H4 (cell line): ENCODE measurements at places on chromosomes 5 and 9. TPM values are rescaled to one million over a fixed set of nuclear protein-coding genes. Genes with fewer than 3 reads are reported as not detected.

GRCh38 chr9:36258996-36259533 is 817 bp upstream of the GNE start:
- peak; percentile 19 for DNase-seq

DNA sequence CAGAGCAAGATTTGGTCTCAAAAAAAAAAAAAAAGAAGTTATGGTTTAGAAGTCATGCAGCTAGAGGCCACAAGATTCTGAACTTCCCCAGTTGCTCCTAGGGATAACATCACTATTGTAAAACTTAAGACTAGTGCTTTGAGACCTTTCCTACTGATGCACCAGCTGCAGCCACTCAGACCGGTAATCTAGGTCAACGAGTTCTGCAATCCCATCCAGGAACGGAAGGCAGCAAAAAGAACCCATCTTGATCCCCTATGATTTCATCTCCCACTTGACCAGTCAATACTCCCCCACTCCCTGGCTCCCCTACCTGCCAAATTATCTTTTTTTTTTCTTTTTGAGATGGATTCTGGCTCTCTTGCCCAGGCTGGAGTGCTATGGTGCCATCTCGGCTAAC is 46.9 kb upstream of the TTC39B start:
- DNase-seq, result no peak

DNA sequence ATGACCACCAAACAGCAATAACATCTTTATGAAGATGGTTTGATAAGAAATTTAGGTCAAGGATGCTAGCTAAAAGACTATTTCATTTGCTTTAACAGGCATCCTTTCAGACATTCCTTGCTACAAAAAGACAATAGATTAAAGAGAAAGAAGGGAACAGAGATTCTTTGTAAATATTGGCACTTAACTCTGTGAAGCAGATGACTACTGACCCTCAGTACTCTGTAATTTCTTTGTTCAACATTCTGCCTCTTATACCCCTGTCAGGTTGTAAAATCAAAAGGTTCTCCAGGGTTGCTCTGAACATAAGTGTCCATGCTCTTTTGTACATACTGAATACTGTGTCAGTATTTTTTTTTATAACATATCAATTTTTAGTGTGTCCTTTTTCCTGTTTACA is 610.6 kb upstream of the GRAMD2B start:
- DNase-seq, result no peak

DNA sequence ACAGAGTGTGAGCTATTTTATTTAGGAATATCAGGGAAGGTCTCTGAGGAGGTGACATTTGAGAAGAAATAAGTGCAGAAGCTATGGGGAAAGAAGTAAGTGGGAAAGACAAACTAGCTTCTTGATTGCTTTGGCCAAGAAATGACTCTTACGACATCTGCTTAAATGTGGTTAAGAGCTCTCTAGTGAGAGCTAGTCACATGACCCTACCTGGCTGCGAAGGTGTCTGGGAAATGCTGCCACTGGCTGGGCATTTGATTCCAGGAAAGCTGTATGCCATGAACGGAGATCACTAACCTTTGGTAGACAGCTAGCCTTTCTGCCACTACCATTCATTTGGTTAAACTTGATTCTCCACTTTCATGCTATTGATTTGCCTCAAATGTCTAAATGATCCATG is 80.1 kb downstream of the KIAA0825 start:
- no peak for DNase-seq

DNA sequence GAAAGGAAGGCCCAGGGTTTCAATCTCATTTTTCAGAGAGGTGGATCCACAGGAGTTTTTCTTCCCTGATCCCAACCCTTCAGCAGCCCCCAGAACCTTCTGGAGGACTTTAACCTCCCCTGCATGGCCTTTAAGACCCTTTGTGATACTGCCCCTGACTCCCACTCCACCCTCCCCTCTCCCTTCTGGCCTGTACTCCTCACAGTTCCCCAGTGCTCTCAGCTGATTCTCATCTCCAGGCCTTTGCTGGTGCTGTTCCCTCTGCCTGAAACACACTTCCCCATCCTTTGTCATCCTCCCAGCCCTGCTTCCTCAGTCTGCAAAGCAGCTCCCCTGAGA is 18.5 kb downstream of the NEURL1B start:
- no peak for DNase-seq

DNA sequence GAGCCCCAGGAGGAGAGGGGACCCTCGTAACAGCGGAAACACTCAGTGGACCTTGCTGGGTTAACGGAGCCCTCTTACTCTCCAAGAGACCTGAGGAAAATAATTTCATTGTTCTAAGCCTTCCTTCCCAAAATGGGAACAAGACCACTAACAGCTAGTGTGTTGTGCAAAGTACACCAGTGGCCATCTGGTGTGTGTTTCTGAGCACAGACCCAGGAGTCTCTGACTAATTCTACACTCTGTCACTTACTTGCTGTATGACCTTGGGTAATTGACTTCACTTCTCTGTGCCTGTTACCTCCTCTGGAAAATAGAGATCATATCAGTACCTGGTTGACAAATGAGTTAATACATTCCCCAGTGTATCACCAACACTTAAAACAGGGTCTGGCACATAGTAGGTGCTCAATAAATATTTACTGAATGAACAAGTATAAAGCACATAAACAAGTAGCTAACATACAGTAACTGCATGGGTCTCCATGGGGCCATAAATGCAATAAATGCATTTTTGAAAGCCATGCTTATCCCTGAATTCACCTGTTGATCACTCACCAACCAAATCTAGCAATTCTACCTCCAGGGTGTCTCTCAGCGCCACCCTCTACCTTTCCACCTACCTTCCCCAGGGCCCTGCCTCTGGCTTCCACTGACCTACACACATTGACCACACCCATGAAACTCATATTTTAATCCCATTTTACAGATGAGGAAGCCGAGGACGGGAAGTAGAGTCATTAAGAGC is 44.7 kb upstream of the AKNA start:
- DNase-seq, result no peak

DNA sequence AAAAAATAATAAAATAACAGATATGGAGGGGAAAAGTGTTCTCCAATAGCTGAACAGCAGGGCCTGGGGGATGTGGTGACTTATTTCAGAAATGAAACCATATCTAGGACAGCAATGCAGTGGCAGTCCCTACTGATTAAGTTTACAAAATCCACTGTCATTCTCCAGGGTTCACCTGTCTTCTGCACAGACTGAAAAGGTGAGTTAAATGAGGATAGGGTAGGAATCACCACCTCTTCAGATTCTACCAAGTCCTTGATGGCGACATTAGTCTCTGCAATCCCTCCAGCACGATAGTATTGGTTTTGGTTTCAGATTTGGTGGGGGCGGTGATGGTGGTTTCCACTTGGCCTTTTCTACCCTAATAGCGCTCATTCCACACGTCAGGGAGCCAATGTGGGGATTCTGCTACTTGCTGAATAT is 32.3 kb upstream of the NPM1 start:
- DNase-seq, result no peak

DNA sequence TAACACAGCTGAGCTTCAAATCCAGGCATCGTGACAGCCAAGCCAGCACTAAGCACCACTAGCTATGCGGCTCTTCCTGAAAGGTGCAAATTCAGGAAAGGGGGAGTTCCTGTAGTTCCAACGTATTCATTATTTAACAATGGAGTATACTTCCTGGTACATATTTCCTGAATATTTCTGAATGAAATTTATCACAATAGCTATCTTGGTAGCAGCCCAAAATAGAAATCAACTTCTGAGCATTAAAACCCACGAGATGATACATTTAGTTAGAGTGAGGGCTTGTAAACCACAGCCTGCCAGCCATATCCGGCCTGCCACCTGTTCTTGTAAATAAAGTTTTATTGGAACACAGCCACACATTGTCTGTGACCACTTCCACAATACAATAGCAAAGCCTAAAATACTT is 109.7 kb upstream of the RETREG1 start:
- DNase-seq, result peak; percentile 37

GRCh38 chr5:72157625-72157962 is 50.3 kb downstream of the MAP1B start:
- no peak for DNase-seq

- DNase-seq, result no peak
These were observed 385.0 kb upstream of the SLC30A5 start for GRCh38 chr5:68708842-68709170.

DNA sequence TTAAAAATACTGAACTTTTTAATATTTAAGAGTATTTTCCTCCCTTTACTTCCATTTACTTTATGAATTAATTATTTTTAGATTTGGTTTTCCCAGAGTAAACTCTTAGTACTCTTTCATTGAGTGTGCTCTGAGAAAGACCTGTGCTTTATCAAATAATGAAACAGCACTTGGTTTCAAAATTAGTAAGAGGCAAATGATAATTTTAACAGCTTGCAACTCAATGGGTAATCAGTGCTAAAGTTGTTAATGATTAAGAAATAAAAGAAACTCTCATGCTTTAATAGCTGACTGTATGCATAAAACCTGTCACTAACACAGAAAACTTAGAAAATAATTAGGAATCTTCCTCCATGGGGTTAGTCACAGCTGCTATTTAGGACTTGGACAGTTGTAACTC is 244.4 kb downstream of the RFX3 start:
- DNase-seq, result no peak

DNA sequence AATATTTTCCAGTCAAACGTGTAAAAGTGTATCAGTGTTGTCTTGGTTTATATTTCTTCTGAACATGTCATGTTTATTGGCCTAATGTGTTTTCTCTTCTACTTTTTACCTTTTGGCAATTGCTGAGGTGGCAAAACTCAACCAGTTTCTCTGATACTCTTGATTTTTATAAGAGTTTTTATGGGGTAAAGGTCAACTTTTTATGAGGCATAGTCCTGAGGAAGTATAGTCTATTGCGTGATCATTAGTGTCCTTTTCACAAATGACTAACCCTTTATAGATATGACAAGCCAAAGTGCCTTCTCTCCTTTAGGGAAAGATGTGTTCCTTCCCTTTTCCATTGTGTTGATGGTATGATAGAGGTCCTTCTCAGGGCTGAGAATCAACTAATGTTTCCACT is 32.9 kb downstream of the OCLN start:
- DNase-seq, result no peak

DNA sequence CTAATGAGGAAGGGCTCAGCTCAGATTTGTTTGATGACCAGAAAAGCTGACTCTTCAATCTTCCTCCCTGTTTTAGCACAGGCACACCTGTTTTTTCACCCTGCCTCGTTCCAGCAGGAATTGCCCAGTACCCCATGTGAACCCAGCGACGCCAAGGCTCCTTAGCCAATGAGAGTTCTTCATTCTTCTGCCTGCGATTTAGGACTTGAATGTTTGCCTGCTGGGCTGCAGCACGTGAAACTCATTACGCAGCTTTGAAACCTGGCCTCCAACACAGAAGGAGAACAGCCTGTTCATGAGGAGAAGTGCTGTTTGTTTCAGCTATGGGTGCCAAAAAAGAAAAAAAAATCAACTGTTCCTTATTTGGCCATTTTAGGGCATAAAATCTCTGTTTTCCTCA is 315.5 kb downstream of the TRPM3 start:
- DNase-seq, result no peak

GRCh38 chr9:134393582-134394280 is 67.5 kb downstream of the RXRA start:
- DNase-seq, result no peak

GRCh38 chr9:114864471-114864870 is 58.6 kb upstream of the TNFSF15 start:
- no peak for DNase-seq

DNA sequence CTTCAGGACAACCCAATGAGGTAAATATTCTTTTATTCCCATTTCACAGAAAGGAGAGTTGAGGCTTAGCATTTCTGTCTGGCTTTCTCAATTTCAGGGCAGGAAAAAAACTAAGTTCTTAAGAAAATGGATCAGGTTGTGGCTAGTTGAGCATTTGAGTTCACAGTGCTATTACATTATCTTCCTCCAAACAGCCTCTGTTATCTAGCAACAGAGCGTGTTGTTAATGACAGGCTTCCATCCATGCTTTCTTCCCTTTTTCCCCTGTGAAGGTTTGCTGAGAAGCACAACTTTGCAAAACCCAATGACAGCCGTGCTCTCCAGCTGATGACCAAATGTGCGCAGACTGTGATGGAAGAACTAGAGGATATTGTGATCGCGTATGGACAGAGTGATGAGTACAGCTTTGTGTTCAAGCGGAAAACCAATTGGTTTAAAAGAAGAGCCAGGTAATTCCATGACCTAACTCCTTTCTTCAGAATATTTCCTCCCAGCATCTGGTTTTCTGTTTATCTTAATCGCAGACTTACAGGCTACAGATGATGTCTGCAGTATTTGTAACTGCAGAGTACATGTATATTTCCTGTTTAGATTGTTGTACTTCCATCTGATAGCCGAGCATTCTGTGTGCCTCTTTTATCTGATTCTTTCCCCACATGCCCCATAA is 1.5 kb downstream of the THG1L start:
- no peak for DNase-seq

DNA sequence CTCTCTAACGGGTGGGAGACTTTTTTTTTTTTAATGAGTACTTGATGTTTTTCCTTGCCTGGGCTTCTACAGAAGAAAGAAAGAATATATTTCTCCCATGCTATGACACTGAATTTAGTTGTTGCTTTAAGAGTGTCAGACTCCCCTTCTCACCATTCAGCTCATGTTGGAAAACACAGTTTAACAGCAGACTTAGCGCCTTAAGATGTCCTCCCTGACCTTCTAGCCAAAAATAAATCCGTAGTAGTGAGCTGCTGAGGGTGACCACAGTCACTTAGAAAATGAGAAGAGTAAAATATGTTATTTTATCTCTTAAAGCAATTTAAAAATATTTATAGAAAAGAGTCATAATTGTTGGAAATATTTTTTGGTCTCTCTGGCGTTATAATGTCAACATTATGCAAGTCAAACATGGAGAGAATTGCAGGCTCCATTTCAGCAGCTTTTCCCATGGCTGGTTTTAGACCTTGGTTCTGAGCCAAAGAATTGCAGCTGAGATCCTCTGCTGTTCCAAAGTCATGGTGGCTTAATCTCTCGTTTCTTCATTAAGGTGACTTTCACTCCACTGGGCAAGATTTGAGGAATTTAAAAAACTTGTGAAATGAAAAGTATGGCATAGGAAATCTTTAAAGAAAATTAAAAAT is 143.5 kb downstream of the GHR start:
- no peak for DNase-seq

GRCh38 chr9:38180656-38181055 is 111.6 kb upstream of the SHB start:
- DNase-seq, result no peak

DNA sequence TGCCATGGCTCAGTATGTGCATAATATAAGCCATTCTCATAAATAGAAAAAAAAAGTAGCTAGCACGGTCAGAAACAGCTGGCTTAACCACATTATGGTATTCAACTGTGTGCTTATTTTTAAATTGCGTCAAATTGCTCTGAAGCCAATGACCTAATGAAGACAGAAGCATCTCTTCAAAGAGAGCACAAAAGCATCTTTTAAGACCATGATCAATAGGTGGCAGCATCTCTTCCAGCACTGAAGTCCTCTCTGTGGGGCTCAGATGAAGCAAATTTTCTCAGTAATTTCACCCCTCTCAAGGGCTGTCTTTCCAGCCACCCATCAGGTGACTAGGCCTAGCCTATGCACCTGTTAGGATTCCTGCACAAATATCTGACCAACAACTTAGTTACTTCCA is 251.4 kb downstream of the GLIS3 start:
- peak; percentile 13 for DNase-seq

- DNase-seq, result no peak
These were observed 181.9 kb upstream of the TRPM3 start for GRCh38 chr9:71303351-71303750.

NACC2 gene
- 5.6 and 6.0 TPM in 2 replicates for total RNA-seq

INSL6 gene
- not detected in 2 replicates for total RNA-seq

DDX4 gene
- total RNA-seq, result not detected in 2 replicates

TAF1L gene
- total RNA-seq, result not detected in 2 replicates

DMRT2 gene
- total RNA-seq, result 0.08 and 0.77 TPM in 2 replicates

ZMYND19 gene
- 21.3 and 26.8 TPM in 2 replicates for total RNA-seq

LHX2 gene
- total RNA-seq, result 2.2 and 8.5 TPM in 2 replicates

DMRT3 gene
- total RNA-seq, result not detected in 2 replicates

FOXI1 gene
- not detected in 2 replicates for total RNA-seq

FAM78A gene
- 0.29 and 0.87 TPM in 2 replicates for total RNA-seq
